Right ventricle myocardium inferior (tissue), 1 donor: ENCODE measurements at places on chromosomes 2 and 18. TPM values are rescaled to one million over a fixed set of nuclear protein-coding genes. Genes with fewer than 3 reads are reported as not detected.

- no peak for DNase-seq
Measured at GRCh38 chr18:45565280-45565970, 49.9 kb upstream of the SLC14A2 start.

DNA sequence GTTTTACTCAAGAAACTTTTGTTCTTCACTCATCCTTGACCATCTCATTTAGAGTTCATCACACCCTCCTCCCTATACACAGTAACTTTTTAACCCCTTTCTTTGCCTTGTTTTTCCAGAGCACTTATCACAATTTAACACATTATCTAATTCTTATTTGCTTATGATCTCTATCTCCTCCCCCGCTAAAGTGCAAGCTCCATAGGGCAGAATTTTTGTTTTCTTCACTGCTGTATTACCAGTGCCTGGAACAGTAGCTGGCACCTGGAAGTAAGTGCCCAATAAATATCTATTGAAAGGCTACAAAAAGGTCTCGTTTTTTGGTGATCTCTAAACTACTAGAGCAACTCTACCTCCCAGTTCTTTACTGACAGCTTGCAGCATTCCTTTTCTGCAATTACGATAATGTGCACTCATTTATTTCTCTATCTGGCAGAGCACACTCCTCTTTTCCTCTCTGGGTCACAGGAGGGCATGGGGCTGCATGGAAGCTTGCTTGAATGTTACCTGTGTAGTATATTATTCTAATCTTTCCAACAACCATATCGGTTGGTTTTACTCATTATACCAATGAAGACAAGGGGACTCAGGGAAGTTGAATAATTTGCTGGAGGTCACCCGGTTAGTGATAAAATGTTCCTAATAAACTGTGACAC is 57.4 kb upstream of the CHST9 start:
- no peak for DNase-seq

- no peak for DNase-seq
Measured at GRCh38 chr2:65329525-65329924, 101.9 kb downstream of the ACTR2 start.

DNA sequence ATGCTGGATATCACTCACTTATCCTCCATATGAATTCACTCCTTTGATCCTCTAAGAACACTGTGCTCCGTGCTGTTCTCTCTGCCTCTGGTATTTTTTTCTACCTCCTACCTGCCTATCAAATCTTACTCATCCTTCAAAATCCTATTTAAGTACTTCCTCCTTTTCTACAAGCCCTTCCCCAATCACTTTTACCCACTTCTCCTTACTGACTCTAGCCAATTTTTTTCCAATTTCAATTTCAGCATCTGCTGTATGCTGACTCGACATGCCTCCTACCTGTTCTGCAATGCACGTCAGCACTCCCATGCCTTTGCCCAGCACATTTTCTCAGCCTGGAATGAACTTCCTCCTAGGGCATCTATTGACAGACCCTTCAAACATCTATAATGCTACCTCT is 37.3 kb upstream of the LNPK start:
- DNase-seq, result no peak

- no peak for DNase-seq
Measured at GRCh38 chr2:235230821-235231601, 262.8 kb upstream of the AGAP1 start.

GRCh38 chr2:201891676-201892075 is 85.3 kb downstream of the CDK15 start:
- DNase-seq, result no peak

The DCC gene
- not detected for total RNA-seq

The CNDP1 gene
- not detected for total RNA-seq

DNA sequence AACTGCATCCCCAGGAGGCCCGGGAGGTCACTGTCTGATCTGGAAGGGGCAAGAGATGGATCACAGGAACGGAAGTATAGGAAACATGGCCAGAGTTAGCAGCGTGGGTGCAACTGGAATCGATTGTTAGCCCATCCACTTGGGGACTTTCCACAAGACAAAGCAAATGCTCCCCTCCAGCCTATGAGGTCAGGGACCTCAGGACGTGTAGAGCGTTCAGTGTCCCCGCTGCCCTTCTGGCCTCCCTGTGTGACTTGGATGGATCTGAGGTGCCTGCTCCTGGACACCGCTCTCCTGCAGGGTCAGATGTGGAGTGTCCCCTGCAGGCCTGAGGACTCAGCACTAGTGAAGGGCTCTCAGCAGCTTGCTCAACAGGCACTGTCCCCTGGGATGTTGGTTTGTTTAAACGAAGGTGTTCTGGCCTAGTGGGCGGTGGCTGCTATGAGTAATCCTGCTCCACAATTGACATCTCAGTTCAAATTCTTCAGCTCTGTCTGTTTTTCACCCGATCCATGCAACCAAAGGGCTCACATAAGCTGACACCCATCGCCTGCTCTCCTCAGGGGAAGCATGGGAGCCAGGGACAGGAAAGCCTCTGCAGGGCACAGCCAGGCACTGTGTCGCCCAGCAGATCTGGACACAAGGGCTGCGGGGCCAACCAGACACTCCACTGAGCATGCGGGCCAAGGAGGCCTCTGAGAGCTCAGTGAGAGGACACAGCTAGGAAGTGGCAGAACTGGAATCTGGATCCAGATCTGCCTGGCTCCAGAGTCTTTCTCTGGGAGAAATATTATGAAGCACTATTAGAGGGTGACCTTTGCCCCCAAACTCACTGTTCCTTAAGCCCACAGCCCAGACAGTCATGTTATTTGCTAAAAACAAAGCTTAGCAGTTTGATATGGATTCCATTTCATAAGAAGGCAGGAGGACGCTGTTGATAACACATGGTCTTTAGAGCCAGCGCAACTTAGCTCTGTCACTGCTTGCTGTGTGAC is 78.5 kb downstream of the RHOB start:
- peak; percentile 55 for DNase-seq

The UGT1A3 gene
- not detected for total RNA-seq

The ACVR1C gene
- 0.81 TPM for total RNA-seq
